ENCODE measurements at places on chromosomes 11 and 22.

DNA sequence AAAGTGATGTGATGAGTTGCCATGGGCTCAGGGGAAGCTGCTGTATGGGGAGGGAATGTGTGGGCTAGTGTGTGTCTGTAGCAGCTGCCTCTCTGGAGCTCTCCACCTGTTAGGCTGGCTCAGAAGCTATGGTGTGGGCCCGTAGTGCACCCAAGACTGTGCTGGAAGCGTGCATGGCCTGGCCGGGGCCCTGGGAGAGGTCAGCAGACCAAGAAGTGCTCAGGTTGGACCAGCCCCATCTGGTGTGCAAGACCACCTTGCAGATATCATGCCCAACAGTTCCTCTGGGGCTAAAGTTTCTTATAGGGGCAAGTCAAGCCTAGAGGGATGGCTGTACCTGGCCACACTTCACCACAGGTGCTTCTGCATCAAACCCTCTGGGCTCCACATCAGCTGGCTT lies 274.4 kb upstream of the CCDC179 start:
- DNase-seq = no peak

DNA sequence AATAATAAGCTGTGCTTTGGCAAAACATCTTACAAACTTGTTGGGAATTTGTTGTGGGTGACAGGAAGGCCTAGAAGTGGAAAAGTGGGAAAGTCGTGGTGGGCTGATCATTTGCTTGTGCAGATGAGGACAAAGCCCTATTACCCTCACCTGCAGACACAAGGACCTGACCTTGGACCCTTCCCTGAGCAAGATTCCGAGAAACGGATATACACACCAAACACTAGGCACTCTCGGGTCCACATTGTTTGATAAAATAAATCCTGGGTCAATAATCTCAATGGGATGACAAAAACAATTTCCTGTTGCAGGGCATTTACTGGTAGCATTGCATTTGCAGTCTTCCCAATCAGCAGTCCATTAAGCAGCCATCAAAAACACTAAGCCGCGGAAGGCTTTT lies 89.7 kb downstream of the GAB2 start:
- DNase-seq = no peak

DNA sequence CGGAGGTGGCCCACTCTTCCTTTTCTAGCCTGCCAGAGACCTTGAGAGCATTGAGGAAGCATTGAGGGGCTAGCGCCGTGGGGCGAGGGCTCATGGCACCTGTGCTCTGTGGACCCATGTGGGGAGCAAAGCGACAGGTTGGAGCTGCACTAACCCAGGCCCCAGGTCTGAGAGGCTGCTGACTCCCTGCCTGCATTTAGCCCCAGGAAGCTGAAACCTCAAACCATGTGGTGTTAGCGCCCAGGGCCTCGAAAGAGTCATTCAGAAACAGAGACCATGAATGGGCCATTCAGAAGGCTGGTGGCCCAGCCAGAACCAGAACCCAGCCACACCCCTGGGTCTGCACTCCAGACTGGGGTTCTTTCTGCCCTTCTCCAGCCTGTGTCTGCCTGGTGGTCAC lies 88.6 kb downstream of the BCR start:
- no peak for DNase-seq

GRCh38 chr11:106121570-106122320 lies 44.3 kb downstream of the AASDHPPT start:
- DNase-seq = no peak

GRCh38 chr11:372809-373715 lies 3.8 kb downstream of the B4GALNT4 start:
- no peak for DNase-seq

- no peak for DNase-seq
Observed at GRCh38 chr22:40449676-40450035, 79.3 kb downstream of the SGSM3 start.

DNA sequence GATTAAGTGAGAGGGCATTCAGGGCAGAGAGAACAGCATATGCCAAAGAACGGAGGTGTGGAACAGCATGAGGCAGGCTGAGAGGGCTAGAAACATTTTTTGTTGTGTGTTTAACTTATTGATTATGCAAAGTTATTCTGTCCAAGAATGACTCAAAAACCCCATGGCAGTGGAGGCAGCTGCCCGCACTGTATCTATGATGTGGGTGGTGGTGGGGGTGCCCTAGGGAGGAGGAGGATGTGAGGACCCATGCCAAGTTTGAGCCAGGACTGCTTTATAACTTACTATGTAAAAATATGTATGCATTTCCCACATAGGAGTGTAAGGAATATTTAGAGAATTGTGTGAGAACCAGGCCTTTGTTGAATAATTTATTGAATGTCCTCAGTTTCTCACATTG lies 85.4 kb upstream of the GNAZ start:
- DNase-seq = no peak

DNA sequence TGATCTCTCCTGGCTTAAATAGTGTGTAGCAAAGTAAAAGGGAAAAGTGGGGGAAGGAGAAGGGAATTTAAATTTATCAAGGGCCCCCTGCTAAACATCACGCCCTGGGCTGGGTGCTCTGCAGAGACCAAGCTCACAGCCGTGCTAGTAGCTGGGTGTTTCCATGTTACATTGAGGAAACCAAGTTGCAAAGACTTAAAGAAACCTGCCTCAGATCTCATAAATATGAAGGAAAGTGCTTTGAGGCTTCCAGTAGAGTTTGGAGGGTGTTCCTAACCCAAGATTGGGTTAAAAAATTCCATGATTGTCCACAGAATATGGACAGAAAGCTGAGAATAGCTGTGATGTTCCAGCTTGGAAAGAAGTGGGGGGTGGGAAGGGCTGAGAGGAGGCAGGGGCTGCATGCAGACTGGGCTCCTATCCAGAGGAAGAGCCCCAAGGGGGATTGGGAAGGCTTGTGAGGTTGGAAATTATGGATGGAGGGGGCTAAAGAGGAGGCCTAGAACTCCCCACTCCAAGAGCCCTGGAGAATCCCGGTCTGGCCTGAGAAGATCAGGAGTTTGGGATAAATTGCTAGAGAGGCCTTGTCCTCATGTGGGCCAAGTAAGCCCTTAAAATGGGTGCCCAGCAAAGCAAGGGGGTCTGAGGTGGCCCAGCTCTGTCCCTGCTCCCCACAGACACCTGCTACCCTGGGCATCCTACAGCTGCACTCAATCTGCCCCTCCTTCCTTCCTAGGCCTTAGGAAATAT lies 25.0 kb upstream of the OAF start:
- DNase-seq = no peak
